RPMI8226 (cell line): ENCODE measurements at places on chromosomes 6 and 20.

- DNase-seq = peak; percentile 36
Measured at GRCh38 chr20:63248835-63249591, 5.2 kb downstream of the NKAIN4 start.

DNA sequence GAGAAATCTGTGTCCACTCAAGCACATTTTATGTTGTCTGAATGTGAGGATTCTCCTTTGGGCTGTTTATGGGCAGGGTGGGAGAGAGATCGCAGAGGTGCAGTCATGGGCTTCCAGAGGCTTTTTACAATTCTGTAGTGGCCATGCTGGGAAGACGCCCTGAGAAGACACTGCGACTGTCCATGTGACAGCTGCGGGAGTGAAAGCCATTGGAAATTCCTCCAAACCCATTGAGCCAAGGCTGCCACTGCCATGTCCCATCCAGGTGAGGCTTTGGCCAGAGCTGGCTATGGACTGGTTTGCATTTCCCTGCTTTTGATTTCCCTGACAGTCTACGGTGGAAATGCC is 216.9 kb upstream of the ECI2 start:
- no peak for DNase-seq

DNA sequence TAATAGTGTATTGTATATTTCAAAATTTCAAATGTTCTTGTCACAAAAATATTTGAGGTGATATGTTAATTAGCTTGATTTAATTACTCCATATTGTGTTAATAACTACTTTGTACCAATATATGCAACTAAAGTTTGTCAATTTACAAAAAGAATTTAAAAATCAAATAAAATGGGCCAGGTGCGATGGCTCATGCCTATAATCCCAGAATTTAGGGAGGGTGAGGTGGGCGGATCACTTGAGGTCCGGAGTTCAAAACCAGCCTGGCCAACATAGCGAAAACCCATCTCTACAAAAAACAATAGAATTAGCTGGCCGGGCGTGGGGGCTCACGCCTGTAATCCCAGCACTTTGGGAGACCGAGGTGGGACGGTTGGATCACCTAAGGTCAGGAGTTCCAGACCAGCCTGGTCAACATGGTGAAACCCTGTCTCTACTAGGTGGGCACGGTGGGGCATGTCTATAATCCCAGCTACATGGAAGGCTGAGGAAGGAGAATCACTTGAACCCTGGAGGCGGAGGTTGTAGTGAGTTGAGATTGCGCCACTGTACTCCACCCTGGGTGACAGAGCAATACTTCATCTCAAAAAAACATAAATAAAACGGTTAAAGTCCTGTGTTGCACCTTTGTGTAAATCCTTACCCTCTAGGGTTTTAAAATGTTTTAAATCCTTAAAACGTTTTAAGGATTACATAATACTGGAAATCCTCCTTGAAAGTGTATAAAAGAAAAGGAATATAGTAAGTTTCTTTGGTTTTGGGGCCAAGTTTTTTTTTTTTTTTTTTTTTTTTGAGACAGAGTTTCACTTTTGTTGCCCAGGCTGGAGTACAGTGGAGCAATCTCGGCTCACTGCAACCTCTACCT is 4.0 kb downstream of the HSPA1B start:
- DNase-seq = no peak

DNA sequence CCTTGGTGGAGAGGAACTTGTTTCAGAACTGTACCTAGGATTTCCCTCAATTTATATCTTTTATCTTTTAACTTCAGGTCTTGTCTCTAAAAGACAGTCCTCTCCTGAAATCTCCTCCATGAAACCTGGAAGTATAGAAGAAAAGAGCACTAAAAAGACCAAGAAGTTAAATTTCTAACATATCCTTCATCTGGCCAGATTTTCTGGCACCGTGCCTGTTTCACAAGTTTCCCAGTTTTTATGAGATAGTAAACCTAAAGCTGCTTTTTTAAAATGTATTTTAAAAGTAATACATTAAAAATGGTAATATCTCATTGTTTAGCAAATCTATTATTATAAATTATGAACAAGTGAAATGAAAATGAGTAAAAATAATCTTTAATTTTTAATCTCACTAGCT is 348.3 kb upstream of the RSPO3 start:
- DNase-seq = no peak

DNA sequence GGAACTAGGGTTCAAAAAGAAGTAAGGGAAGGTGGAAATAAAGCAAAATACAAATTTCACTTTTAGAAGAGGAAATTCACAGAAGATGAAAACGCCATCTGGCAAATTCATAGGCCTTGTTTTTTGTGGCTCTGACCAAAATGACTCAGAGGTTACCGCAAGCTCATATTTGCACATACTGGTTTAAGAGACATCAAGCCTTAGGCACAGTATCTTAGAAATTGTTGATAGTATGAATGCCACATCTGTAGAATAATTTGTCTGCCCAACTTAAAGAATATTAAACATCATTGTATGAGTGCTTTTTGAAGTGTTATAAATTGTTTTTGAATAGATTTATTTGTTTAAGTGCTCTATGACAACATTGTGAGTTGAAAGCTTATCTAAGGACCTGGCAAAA is 10.6 kb downstream of the TAAR1 start:
- DNase-seq = no peak

DNA sequence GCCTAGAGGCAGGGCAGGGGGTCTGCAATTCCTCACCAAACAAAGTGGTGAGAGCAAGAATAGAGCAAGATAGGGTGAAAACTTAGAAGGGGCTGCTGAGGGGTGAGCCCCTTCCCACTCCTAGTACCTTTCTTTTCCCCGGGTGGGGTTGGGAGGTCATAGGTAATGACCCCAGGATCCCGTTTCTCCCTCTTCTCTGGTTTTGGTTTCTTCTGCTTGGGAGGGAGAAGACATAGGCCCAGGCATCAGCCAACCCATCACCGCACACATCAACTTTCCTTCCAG is 3.5 kb downstream of the VARS1 start:
- no peak for DNase-seq
